ENCODE measurements at places on chromosomes 4 and X.

DNA sequence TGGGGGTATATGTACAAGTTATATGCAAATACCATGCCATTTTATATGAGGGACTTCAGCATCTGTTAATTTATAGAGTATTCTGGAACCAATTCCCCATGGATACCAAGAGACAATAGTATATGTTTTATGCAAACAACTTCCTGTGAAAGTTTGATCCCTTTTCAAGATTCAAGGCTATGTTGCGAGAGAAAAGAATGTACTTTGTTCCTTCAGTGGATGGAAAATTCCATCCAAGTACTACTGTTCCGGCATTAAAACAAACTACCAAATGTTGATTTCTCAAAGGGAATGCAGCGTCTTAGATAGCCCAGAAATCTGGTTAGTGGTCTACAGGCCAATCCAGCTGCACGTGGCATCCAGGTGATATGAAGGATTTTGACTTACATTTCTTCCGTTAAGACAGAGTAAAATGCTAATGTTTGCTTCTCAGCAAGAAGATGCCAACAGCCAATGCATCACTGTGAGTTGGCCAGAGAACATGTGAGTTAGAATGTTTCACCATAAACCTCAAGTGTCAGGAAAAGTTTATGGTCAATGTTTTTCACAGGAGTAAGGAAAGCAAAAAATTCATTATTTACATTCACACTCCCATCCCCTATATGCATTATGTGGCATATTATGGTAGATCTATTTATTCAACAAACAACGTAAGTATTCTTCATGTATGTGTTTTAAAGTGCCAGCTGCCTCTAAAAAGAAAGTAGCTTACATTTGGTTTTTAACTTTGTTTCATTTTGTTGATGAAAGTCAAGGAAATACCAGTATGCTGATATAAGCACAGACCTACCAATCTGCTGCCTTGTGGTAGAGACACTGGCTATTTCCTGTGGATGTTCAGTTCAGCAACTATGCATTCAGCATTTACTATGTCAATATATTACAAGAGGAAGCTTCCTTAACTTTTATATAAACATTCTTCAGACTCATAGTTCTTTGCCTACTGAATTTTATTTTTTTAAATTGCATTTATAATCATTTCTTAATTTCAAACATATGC, 44.4 kb downstream of the METTL14 start:
- no peak for DNase-seq

- DNase-seq = no peak
These were observed 629.1 kb upstream of the ATOH1 start for GRCh38 chr4:93199492-93199891.

GRCh38 chrX:123814343-123814742, 45.5 kb upstream of the XIAP start:
- DNase-seq = no peak

GRCh38 chr4:43690116-43690515, 758.5 kb downstream of the KCTD8 start:
- DNase-seq = no peak

DNA sequence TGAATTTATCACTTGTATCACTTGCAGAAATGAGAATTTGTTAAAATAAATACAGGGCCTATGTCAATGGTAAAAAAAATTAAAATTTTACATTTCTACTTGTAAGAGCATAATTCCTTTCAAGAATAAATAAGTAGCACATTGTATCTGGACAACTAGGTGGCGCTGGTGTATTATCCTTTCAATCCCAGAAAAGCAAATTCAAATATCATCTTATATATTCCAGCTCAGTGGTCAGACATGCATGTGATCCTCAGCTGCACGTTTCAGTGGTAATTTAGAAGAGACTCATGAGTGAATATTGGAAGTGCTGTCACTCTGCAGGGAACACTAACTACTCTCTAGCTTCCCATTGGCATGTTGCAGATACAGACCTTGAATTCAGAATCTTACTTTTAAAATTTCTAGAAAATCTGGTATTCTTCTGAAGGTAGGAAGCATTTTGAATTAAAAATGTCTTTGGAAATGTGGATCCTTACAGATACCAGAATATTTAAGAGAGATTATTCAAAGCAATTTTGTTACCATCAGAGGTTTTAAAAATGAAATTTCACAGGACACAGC, 1414.7 kb upstream of the TENM3 start:
- no peak for DNase-seq

DNA sequence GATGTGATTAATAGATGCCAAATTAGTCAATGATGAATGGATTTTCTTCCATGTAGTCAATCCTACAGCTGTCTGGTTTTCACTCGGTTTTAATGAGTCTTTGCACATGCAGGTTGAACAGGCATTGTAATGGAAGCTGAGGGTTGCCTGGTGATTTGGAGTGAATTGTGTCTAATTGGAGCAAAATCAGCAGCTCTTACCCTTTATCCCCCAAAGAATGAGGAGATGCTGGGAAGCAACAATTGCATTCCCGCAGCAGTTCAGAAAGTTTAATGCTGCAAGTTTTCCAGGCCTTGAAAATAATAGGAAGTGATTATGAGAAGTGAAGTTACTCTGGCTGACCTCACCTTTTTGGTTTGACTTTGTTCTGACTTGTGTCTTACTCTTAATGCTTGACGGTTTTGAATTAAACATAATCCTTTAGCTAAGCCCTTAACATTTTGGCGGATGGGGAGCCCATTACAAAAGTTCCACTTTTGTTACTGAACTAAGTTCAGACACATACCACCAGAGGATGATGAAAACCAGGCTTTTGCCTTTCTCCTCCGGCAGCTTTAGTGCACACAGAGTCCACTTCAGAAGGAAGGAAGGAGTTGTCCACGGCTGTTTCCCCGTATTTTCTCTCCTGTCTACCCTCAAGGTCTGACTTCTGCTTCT, 78.8 kb upstream of the TBC1D9 start:
- DNase-seq = no peak

DNA sequence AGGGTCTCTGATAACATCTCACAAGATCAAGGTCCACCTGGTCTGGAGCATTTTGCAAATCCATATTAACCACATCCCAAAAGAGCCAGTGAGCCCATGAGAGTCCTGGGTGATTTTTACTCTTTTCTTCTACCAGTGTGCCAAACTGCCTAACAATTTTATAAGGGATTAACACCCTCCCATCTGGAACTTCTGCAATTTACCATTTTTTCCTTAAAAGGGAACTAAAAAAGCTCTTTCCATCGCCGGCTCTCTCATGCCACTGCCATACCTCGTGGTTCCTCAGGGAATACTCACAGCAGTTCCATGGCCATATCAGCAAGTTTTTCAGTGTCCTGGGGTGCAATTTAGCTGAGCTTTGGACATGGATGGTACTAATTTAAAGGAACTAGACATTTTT, 55.7 kb downstream of the SEPSECS start:
- no peak for DNase-seq

DNA sequence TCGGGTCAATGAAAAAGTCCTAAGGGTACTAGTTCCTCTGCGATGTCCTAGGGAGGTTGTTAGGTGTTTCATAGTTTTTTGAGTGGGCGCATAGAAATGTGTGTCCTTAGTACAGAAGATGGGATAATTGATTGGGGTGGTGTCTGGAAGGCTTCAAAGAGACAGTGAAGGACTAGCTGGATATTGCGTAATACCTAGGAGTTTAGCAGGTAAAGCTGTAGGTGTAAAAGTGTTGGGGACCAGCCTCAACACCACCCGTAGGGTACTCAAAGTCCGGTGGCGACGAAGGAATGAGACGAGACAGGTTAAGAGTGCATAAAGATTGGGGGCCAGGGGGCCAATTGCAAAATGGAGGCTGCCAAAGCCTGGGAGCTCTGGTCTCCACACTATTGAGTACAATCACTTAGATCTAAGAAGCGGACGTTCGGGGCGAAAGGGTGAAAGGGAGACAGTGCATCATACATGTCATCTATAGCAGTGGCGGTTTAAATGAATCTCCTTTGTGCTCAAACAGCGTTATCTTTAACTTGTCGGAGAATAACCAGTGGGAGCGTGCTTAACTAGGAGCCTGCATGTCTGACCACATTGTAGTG, 1.0 kb downstream of the TRMT44 start:
- no peak for DNase-seq

DNA sequence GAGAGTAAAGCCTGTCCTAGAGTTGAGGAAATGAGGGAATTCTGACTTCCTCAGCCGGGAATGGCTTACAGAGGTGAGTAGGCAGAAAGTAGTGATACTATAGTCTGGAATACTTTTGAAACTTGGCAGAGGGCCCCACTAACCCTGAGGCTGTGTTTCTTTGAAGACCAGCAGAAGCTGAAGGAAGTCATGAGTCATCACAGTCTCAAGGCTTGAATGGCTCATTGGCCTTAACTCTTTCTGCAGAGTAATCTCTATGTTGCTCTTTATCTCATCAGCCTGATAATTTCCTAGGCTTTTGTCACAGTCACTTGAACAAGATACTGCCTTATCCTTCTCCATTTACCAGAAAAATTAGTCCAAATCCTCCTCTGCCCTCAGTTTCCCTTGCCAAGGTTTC, 80.8 kb downstream of the ANKRD50 start:
- no peak for DNase-seq

GRCh38 chrX:70033348-70034051, 16.2 kb downstream of the AWAT2 start:
- DNase-seq = no peak
